ENCODE measurements at places on chromosomes 6 and 20.

- DNase-seq = no peak
Observed at GRCh38 chr6:97214671-97215070, 68.3 kb downstream of the MMS22L start.

DNA sequence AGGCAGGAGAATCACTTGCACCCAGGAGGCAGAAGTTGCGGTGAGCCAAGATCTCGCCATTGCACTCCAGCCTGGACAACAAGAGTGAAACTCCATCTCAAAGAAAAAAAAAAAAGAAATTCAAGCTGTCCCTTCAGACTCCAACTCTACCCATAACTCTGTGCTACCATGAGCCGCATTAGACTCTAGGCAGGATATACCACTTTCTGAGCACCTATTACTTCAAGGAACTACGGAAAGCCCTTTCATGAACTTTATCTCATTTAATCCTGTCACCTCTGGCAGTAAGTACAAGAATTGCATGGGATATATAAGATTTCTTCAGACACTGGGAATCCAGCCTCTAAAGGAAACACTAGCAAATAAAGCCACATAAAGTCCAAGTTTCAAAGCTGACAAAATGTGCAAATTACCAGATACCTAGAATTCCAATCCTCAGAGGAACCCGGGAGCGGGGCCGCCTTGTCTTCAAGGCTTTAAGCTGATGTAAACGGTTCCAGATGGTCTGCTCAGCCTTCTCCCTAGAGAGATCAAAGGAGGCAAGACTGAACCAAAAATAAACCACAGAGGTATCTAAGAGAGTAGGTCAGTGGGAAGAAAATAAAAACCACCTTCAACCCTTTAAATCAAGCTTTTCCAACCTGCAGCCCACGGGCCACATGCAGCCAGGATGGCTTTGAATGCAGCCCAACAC lies 9.4 kb downstream of the CDK5RAP1 start:
- no peak for DNase-seq

- DNase-seq = no peak
Observed at GRCh38 chr20:42027746-42028268, 409.6 kb upstream of the CHD6 start.

DNA sequence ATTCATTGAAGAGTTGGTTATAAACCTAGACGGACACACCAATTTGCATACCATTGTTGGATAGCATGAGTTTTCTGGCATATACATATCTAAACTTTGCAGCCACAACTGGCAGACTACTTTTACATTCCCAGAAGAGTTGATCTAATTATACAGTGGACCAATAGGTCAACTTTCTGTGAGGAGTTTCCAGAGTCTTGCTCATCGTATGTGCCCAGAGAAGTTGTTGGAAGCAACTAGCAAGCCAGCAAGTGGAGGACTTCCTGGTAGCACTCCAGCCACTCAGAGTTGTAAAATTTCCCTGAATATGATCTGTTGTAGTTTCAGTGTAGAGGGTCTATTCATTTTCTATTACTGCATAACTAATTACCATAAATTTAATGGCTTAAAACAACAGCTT lies 47.1 kb upstream of the FAM184A start:
- DNase-seq = no peak

- DNase-seq = no peak
Observed at GRCh38 chr20:23928788-23929187, 49.2 kb upstream of the CST5 start.

- no peak for DNase-seq
Observed at GRCh38 chr20:17732907-17733521, 33.2 kb downstream of the BANF2 start.

GRCh38 chr6:16995511-16996250 lies 106.2 kb upstream of the STMND1 start:
- no peak for DNase-seq

- DNase-seq = peak; percentile 84
Observed at GRCh38 chr20:47785854-47786764, 828 bp upstream of the SULF2 start.

DNA sequence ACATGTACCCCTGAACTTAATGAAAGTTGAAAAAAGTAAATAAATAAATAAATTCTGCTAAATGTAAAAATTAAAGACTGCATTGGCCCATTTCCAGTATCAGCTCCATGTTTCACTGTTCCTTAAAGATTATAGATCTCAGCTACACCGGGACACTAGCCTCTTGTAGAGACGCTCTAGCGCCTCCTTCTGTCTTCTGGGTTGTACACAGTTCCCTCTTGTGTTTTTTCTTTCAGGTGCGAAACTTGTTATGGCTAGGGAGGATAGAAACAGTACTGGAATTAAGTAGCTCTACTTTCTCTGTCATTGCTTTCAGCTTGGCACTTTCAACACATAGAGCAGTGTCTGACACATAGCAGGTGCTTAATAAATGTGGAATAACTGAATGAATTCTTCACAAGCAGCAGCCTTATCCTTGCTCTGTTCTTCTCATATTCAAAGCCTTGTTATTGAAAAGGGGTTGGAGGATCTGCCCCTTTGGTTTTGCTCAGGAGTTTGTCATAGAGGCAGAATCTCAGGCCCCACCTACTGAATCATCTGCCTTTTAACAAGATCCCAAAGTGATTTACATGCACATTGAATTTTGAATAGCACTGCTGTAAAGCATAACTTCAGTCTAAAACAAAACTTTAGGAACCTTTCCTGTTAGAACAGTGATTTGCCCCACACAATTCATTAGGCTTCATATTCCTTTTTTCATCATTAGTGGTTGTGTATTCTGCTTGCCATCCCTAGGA lies 92.3 kb downstream of the FIG4 start:
- peak; percentile 29 for DNase-seq

DNA sequence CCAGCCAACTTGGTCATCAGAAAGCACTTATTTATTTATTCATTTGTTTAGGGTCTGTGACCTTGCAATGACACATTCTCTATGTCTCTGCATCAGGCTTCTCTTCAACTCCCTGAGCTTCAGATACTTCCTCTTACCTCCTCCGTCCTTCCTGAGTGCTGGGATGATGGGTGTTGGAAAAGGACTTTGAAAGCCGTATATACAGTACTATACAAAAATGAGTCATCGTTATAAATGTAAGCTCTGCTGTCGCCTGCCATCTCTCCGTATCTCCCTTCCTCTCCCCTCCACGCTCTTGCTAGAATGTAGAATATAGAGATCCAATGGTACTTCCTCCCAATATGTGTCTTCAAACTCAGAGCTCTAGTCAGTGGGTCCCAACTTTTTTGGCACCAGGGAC lies 91.9 kb upstream of the SALL4 start:
- DNase-seq = no peak

GRCh38 chr6:30497714-30498113 lies 8.4 kb downstream of the HLA-E start:
- no peak for DNase-seq

DNA sequence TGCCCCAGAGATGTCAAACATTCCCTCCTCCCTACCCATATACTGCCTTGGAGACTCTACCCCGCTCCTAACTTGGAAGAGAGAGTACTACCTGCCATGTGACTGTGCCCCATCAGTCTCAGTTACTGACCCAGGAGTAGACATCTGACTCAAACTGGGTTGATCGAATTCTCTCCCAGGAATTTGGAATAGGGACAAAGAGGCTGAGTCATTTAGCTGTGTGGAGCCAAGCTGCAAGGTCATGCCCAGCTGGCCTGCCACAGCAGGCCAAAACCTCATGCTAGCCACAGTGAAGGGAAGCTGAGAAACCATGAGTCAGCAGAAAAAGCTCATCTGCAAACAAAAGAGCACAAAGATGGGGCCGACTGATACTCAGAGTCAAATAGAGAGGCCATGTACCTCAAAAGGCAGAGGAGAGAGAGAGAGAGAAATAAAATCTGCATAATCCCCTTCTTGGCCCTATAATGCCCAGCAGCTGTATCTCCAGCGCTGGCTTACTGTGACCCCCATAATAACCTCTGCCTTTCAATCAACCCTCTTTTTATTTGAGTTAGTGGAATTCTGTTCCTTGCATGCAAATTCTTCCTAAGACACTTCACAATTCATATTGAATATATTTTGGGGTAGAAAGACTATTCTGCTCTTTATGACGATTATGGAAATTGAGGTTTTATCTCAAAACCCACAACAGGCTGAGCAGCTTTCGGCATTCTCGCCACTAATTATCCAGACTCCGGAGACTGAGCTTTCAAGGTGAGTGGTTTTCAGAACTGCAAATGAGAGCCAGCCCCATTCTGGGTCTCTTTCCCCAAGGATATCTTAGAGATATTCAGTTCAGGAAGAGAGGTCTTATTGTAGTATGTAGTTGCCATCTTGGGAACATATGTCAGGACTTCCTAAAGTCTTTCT lies 21.4 kb upstream of the AKIRIN2 start:
- DNase-seq = peak; percentile 76

DNA sequence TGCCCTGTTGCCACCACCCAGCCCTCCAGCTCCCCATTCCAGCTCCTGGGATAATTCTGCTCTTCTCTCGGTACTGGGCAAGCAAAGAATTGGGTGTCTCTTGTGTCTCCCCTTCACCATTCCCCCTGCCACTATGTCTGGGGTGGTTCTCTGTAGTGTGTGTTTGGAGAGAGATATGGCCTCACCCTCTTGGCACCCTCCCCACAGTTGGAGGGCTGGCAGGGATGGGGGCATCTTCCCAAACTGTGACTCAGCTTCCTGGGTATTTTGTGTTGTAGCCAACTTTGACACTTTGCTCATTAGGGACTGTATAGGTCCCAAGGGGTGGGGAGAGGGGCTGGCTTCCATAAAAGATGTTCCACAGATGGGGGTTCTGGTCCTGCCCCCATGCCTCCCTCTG lies 1.7 kb downstream of the TNXB start:
- DNase-seq = no peak

DNA sequence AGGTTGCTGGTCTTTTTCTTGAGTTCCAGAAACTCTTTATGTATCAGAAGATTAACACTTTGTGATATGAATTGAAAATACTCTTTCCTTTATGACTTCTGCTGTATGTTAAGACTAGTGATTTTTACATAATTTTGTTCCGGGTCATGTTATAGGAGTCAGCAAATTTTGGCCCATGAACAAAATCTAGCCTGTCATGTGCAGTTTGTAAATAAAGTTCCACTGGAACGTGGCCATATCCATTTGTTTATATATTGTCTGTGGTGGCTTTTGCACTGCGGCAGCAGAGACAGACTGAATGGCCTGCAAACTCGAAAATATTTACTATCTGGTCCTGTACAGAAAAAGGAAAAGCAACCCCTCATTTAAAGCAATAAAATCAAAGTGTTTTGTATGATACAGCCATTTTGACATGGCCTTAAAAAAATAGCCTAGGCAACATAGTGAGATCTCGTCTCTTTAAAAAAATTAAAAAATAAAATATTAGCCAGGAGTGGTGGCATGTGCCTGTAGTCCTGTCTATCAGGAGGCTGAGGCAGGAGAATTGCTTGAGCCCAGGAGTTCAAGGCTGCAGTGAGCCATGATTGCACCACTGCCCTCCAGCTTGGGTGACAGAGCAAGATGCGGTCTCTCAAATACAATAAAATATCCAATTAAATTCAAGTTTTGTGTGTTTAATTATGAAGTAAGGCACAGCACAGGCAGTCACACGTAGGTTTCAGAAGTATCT lies 36.9 kb downstream of the SNX9 start:
- no peak for DNase-seq

DNA sequence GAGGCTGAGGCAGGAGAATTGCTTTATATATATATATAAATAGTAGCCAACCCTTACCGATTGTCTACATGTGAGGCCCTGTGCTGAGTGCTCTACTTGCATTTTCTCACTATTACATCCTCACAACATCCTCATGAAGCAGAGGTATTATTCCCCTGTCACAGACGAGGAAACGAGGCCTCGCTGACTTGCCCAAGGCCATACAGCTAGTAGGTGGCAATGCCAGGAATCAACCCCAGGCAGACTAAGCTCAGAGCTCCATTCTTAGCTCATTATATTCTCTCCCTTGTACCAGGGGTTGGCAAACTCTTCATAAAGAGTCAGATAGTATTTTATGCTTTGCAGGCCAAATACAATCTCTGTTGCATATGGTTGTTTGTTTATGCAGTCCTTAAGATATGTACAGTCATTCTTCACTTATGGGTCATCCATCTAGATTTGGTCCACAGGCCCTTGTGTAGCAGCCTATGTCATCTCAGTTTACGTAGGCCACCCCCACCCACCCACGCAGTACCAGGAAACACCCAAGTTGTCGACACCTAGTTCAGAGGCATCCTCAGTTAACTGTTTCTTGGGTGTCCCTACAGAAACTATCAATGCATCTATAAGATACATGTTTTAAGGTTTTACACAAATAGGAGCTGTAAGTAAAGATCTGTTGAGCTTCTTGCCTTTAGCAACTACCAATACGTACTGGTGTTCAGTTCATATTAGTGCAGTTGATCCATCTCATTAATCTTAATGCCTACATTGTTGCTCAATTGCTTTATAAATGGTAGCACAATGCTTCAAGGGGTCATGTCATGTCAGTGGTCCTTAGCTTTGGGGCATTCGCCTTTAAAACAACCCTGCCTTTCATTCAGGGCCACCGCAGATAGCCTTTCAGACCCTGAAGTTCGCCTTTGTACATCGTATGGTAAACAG lies 3.0 kb downstream of the CASS4 start:
- DNase-seq = peak; percentile 43

GRCh38 chr20:62603021-62603906 lies 39.0 kb upstream of the SLCO4A1 start:
- peak; percentile 96 for DNase-seq

GRCh38 chr6:56220078-56220477 lies 27.3 kb downstream of the COL21A1 start:
- DNase-seq = no peak

DNA sequence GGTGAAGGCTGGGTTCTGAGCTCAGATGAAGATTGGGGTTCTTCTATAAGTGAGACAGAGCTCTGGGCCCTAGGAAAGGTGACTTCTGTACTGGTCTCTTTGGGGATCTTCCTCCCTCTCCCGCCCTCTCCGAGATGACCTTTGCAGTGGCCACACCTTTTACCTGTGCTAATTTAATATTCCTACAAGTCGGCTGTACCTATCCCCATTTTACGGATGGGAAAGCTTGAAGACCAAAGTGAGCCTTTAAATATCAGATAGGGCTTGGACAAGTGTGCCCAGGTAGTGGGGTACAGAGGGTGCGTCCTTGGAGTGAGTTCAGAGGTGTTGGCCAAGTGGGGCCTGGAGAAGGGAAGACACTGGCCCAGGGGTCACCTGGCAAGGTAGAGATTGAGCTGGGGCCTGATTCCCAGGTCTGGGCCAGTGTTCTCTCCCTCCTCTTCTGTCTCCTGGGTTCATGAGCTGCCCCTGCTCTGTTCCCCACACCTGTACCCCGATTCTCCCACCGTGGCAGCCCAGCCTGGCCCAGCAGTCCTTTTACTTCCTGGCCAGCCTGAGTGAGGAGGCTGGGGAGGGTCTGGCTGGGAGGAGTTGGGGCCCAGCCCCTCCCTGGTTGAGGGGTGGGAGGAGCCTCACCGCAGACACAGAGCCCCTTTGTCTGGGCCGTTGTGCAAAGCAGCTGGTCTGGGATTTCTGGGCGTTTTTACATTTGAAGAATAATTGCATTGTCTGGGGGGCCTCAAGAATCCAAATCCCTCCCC lies 152.1 kb upstream of the RNF24 start:
- no peak for DNase-seq

GRCh38 chr20:23363257-23363649 lies 1.3 kb downstream of the GZF1 start:
- DNase-seq = no peak

- DNase-seq = peak; percentile 70
Observed at GRCh38 chr6:43812850-43813578, 43.0 kb downstream of the VEGFA start.

- DNase-seq = no peak
Observed at GRCh38 chr6:168330403-168330802, 10.8 kb upstream of the DACT2 start.

- no peak for DNase-seq
Observed at GRCh38 chr20:59149678-59150504, 13.7 kb upstream of the ZNF831 start.

- no peak for DNase-seq
Observed at GRCh38 chr6:122753000-122753687, 26.4 kb upstream of the FABP7 start.

GRCh38 chr20:42024653-42025052 lies 406.5 kb upstream of the CHD6 start:
- peak; percentile 5 for DNase-seq
